ENCODE measurements at places on chromosomes 12 and 14.

GRCh38 chr14:25400607-25401206, 350.8 kb upstream of the STXBP6 start:
- DNase-seq: no peak

DNA sequence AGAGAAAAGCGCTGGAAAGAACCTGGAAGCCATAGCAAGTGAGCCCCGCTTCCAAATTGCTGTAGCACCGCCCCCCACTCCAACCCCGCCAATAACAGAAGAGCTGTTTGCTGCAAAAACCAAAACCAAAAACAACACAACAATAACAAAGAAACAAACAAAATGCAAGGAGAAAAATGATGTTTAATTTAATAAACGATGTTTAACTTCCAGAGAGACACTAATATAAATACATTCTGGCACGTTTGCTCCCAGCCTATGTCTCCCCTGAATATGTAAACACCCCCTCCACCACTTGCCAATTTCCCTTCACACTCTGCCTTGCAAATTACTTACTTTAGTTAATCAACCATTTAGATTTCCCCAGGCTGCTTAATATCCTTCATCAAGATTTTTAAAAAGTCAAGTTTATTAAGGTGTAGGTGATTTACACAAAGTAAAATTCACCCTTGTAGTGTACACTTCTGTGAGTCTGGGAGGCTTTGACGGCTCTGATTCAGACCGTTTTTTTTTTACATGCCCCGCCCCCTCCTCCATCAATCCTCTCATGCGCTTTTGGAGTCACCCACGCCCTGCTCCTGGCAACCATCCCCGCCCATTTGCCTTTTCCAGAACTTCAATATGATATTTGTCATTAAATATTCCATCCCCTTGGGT, 482 bp upstream of the IFI27L2 start:
- DNase-seq: no peak

DNA sequence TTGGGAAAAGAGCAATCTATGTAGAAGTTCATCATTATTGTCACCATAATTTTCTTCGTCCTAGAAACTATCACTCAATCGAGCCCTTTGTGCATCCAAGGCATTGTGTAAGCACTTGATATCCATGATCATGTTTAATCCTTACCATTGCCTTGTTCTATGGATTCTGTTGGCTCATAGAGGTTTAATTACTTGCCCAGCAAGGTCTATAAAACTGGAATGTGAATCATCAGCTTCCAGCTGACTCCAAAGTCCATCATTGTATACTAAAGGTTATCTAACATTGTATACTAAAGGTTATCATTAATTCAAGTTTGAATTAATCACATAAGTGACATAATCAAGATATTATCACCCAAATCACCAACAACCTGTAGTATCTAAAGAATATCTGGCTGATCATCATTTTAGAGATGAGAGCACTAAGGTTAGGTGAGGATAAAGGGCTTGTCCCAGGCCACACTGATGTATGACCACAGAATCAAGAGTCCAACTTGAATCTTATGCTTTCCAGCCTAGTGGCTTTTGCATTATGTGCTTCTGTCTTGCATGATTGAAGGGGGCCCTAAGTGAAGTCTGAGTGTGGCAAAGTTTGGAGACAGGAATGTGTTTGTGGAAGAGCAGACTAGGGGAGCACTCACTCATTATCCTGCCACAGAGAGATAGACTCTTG, 188.1 kb downstream of the ANO4 start:
- no peak for DNase-seq

- no peak for DNase-seq
These were observed 4.9 kb downstream of the CD9 start for GRCh38 chr12:6205144-6205539.

- DNase-seq: no peak
These were observed 4.9 kb upstream of the SMAGP start for GRCh38 chr12:51275088-51275487.

DNA sequence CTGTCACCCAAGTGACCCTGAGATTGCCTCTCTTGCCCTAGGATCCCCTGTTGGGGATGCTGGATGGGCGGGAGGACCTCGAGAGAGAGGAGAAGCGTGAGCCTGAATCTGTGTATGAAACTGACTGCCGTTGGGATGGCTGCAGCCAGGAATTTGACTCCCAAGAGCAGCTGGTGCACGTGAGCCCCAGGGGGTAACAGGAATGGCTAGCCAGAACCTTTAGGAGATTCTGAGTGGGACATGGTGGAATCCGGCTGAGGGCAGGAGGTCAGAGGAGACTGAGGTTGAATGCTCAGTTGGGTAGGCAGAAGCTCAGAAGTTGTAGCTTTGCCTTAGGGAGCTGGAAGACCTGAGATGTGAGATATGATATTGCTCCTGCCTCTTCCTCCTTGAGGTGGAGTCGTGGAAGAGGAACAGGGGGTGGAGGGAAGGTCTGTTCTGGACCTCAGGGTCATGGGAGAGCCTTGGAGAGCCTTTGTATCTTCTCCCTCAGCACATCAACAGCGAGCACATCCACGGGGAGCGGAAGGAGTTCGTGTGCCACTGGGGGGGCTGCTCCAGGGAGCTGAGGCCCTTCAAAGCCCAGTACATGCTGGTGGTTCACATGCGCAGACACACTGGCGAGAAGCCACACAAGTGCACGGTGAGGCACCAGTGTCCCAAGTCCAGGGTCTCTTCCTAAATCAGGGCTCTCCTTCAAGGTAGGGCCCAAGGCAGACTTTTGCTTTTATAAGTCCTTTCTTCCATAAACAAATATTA, 6.3 kb downstream of the GLI1 start:
- no peak for DNase-seq

DNA sequence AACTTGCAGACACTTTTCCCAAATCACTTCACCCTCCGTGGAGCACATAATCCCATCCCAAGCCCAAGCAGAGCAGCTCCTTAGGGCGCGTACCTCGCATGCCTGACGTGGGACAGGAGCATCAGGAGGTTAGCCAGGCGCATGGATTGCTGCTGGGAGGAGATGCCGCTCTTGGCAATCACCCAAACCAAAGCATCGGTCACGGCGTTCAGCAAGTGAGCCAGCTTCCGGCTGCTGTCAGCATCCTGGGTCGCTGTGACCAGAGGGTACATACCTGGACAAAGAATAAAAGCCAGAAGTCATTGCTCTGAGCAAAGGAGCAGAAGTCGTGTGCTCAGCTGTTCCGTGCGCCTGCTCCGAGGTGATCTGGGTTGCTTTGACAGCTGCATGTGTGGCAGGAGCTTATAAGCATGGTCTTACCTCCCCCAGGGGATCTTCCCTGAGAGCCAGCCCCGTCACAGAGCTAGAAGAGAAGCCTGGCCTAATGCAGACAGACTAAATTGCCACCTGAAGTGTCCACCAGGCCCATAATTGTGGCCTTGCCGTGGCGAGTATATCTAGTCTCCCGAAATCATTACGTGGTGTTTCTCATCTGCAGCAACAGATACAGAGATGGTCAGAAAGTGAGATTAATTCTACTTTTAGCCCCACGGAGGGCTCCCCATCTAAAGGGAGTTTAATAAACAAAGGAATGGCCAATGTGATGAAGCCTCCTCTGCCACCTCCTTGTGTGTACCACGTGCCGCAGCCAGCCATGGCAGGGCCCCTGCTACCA, 59.1 kb downstream of the ESR2 start:
- no peak for DNase-seq

- DNase-seq: no peak
These were observed 93.7 kb upstream of the FUT8 start for GRCh38 chr14:65318636-65319506.

DNA sequence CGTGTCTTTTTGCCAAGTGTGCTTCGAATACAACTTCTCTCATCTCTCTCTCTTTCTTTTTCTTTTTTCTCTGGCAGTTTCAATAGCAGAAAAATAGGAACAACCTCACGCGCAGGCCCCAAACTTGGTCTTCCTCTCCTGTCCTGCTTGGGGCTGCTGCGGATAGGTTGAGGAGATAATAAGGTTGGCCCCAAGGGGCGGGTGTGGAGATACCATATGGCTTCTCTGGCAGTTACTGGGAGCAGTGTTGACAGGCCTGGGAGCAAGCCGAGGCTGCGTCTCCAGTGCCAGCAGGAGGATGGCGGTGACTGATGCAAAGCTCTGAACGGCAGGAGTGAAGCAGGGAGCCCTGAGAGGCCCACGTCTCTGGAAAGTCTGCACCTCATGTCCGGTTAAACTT, 89.5 kb upstream of the MANSC4 start:
- DNase-seq: no peak

DNA sequence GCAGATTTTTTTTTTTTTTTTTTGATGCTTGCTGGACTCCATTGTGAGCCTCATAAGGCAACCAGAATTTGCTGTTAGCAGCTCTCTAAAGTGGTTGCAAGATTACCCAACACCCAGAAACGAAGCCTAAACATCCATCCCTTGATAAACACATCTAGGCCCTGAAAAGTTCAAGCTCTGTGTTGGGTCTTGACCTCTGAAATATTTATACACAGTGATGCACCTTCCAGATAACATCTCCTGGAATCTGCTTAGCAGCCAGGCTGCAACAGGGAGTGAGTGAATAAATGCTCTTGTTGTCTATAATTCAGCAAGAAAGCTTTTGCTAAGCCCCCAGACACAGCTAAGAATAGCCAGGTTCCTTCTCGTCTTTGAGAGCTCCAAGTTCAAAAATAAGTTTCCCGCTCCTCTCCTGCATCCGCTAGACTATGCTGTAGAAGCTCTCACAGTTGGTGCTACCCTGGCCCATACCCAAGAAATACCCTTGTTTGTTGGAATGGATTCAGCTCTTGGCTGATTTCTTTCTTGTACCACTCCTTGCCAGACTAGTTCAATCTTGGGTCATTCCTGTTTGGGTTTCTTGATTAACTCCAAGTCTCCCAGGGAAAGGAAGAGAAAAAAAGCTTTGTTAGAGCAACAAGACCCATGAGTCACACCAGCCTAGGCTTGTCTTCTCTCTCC, 610.6 kb upstream of the TBX3 start:
- no peak for DNase-seq

DNA sequence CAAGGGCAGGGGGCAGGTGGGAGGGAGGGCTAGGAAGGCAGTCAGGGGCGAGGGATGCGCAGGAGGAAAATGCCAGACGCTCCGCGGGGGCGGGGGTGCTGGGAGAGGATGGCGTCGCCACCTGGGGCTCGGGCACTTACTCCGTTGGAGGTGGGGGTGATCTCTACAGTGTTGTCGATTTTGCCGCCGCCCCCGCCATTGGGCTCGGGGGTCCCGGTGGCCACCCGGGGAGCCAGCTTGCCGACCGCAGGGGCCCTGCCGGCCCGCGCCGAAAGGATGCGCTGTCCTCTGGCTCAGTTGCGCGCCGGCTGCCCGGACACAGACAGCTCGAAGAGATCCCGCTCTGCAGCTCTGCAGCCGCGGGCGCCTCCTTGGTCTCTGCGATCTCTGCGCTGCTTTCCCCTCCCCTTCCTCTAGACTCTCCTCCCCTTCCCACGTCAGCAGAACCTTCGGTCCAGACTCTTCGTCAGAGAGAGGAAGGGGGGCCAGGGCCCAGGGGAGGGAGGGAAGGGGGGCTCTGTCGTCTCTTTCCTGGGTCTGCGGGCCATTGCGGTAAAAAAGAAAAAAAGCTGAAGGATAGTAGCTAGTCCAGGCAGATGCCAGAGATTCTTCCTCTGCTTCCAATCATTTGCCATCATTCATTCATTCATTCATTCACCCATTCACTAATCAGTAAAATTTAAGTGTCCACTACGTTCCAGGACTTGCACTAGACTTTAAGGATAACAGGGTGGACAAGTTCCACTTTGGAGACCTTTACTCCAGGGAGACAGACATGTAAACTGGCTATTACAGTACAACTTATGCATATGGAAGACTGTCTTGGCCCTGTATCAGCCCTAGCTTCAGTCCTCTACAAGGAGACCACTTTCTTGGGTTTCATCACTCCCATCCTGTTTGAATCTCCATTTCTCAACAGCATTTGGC, at the start of gene SLC22A17:
Gene SLC22A17 (minus strand): TSS at position 382 of the 927 bp plus-strand sequence.
- DNase-seq: peak; percentile 89

GRCh38 chr14:45134051-45134958, at the start of gene FKBP3:
Gene FKBP3, minus strand, starts transcription at chr14:45134481. Its CDS starts 25 bp downstream, at chr14:45134456.
- DNase-seq: peak; percentile 69

DNA sequence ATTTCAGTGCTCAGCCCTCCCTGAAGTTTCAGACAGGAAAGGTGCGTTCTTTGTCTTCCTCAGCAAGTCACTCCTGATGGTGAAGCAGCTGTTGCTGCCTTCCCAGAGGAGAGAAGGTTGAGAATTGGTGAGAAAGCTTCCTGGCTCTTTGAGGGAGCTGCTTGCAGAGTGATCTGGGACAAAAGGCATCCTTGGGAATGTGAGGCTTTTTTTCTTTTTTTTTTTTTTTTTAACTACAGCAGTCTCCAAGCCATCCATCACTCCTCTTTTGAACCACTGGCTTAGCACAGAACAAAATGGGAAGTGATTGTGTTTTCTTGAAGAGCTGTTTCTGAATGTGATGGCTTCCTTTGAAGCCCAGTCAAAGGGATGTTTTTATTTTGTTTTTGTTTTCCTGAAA, 120.4 kb upstream of the LRIG3 start:
- DNase-seq: no peak

DNA sequence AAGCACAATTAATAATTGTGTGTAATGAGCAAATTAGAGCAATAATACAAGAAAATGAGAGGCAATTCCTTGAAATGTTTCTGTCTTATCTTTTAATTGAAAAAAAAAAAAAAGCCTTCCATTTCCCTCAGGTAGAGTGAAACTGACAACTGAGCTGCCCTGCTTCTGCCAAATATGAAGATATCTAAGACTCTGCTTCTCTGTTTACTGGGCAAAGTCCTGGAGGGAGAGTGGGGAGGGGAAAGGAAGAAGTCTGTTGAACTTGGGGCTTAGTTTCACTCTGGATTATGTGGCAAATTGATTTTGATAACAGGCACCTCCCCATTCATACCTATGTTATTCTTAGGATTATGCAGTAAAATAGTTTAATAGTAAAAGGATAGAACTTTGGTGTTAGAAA, 364.9 kb downstream of the NRXN3 start:
- no peak for DNase-seq

DNA sequence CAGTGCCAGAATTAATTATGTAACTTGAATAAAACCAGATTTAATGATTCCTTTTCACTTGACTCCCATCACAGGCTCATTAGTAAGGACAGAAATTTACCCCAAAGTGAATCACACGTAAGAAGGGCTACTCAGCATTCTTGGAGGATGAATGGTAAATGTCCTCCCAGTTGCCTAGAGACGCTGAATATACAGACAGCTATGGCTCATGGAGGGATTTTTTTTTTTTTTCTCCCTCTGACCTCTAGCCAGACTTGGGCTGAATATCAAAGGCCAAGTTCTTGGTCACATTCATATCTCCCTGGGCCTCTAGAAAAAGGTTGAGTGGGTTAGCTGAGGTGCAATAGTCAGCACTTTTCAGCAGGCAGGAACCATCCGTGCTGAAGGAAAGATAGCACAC, 77.5 kb downstream of the PHLDA1 start:
- no peak for DNase-seq

DNA sequence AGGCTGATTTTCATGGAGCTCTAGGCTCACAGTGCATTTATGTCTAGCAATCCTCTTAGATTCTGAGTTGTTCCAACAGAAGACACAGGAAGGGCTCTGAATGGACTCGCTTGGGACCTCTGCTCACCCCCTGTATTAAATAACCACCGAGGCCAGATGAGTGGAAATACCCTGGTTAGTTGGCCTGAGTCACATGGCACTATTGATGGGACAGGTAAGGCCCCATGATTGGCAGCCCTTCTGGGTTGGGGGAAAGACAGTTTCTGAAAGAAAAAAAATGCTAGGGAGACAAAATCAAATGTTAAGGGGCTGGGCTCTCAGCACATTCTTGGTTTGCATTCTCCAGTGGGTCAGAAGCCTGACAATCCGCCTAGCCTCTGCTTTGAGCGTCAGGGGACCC, 14.8 kb downstream of the DGLUCY start:
- DNase-seq: no peak

GRCh38 chr14:70789361-70789760, 20.0 kb downstream of the MAP3K9 start:
- no peak for DNase-seq
